Right atrium auricular region (tissue), 2 donors: ENCODE measurements at places on chromosomes 12 and 14. TPM values are rescaled to one million over a fixed set of nuclear protein-coding genes. Genes with fewer than 3 reads are reported as not detected.

DNA sequence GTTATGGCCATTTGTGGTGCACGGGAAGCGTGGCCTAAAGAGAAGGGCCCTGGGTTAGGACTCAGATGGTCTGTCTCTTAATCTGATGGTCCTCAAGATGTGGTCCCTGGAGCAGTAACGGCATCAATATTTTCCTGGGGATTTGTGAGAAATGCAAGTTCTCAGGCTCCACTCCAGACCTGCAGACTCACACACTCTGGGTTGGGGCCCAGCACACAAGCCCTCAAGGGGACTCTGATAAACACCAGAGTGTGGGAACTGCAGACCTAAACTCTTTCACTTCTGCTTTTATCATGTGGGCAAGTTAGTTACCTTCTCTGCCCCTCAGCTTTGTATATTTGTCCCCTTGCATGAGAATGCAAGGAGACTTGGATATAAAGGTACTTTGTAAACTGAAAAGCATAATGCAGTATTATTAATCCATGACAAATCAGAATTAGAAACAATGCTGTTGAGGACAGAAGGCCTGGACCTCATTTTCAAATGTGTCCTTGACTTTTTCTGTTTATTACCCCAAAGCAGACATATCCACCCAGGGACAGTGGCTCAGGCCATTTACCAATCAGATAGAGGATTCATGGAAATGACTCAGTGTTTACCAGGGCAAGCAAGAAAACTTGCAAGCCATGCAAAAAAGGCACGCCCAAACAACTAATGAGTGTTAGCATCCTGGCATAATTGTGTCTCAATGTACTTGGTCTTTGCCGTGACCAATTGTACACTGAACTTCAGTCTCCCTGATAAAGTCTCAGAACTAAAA is 157.0 kb downstream of the ASCL1 start:
- DNase-seq, result no peak

GRCh38 chr12:115191342-115191741 is 507.4 kb upstream of the TBX3 start:
- no peak for DNase-seq

- DNase-seq, result no peak
Measured at GRCh38 chr14:88322504-88323085, 474 bp downstream of the KCNK10 start.

DNA sequence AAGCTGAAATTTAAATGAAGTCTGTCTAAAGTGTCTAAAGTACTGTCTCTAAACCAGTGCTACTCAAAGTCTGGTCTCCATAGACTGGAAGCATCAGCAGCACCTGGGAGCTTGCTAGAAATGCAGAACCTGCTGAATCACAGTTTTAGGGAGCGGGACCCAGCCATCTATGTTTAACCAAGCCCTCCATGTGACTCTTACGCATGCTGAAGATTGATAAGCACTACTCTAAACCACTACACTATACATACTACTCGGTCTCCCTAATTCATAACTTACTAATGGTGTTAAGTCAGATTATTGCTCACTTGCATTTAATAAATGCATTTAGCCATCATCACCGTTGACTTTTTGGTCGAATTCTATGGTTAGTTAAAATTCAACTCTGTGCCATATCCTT is 88.8 kb downstream of the SLC25A21 start:
- DNase-seq, result no peak

DNA sequence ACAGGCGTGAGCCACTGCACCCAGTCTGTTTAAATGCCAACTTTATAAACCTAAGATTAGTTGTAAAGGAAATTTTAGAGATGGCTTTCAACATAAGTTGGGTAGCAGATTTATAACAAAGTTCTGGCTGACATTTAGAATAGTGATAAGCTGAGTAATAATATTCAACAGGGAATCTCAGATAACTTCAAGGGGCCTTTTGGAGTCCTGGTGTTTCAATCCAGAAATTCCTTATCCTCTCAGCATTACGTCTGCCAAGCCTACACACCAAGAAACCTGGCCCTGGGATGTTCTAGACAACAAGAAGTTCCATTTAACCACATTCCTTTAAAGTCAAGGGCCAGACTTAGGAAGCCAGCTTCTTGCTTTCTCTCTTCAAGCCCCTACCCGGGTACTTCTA is 59.5 kb upstream of the DYRK2 start:
- DNase-seq, result no peak

GRCh38 chr12:71558445-71558844 is 105.2 kb downstream of the ZFC3H1 start:
- no peak for DNase-seq

GRCh38 chr12:123513805-123514204 is 19.7 kb downstream of the RILPL1 start:
- peak; percentile 73 for DNase-seq

DNA sequence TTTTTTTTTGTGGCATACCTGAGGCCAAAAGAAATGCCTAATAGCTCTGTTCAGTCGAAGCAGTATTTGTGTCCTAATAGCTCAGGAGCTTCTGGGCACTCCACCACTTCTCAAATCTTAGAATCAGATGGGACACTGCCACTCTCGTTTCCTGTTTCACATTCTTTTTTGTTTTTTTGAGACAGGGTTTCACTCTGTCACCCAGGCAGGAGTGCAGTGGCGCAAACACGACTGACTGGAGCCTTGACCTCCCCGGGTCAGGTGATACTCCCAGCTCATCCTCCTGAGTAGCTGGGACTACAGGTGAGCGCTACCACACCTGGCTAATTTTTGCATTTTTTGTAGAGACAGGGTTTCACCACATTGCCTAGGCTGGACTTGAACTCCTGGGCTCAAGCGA is 52.7 kb downstream of the SPPL3 start:
- DNase-seq, result no peak

DNA sequence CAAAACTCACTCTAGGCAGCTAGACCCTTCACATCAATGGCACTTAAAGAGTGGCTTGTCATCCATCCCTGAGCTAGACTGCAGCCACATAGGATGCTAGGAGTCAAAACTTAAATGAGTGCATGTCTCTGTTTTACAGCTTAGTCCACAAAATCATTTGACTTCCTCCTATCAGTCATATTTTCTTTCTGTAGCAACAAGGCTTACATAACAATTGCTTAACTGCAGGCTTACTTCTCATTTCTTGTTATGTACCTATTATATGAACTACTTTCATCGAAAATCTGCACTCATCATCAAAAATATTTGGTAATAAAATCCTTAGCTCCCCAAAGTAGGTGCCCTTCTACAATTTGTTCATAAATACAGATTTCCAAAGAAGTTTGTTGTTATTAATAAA is 30.1 kb downstream of the CLEC1A start:
- DNase-seq, result no peak

GRCh38 chr12:65039301-65039700 is 81.8 kb downstream of the WIF1 start:
- DNase-seq, result no peak

- DNase-seq, result no peak
Measured at GRCh38 chr12:51482929-51483697, 58.5 kb downstream of the SLC4A8 start.

DNA sequence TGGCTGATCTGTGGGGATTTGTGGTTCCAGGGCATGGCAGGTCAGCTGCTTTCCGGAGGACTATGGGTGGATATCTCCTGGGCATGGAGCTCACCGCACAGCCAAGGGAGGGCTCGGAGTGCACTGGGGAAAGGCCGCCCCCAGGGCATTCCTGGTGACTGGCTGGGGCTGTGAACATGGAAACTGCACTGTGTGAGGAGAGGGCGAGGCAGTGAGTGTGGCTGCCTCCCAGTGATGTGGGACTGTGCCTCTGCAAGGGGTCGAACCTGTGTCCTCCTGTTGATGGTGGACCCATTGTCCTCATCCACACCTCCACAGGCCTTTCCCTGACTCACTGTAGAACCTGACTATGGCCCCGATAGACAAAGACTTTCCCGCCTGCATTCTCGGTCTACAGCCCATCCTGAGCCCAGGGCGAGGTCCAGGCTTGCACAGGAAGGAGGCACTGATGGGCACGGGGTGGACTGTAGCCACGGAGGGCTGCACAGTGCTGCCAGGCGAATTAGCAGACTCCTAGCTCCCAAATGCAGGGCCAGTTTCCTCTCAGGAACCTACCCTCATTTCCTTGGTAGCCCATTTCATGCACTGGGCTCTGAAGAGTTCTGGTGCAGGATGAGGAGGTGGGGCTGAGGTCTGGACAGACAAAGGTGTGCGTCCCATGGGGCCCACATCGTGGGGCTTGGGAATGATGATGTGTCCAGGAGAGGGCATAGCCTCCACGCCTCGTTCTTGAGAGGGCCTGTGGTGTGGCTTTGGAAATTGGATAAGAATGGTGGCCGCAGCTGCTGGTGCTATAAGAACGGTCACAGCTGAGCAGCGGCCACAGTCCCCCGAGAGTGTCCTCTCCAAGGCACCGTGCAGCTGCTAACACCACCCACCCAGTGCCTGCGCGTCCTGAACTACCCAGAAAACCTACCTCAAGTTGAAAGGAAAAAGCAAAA is 415.1 kb downstream of the TMEM121 start:
- peak; percentile 38 for DNase-seq

DNA sequence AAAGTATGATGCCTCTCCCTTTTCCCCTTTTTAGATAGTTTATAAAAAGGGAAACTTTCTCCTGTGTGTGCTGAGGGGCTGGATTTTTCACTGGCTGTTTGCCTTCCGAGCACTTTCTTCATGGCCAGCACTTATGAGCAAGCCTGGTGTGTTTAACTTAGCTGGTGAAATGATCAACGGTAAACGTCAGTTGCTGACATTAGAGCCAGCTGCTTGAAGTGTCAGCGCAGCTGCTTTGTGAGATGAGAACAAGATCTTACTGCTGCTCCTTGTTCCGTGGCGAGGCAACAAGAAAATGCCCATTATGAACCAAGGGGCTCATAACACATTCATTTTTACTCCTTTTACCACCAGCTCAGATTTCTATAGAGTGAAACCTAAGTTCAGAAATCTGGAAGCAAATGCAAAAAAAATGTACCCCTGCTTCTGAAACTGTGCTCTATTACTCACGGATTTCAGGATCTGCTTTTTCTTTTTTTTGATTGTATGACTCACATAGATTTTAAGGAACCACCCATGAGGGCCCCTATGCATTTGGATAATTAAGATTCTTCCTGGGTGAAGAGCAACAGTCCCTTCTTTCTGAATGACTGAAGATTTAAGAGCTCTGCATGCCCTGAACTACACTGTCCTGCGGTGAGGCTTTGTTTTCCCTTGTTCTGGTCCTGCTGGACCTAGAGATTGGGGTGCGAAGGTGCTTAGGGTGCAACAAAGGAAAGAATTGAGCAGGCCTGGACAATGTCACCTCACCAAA is 74.3 kb upstream of the CPM start:
- no peak for DNase-seq

GRCh38 chr14:78785265-78785664 is 615.1 kb downstream of the NRXN3 start:
- no peak for DNase-seq

DNA sequence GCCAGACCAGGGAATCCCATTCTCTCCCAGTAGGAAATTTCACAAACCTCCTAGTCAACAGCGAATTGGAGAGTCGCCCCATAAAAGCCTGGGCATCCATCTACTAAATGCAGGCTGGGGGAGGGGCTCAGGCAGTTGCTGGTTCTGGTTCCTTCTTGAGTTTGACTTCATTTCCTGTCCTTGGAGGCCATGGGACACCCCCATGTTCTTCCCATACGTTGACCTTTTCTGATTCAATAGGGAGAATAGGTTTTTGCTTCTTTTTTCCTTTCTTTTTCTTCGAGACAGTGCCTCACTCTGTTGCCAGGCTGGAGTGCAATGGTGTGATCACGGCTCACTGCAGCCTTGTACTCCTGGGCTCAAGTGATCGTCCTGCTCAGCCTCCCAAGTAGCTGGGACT is 44.1 kb upstream of the TMEM263 start:
- DNase-seq, result no peak

DNA sequence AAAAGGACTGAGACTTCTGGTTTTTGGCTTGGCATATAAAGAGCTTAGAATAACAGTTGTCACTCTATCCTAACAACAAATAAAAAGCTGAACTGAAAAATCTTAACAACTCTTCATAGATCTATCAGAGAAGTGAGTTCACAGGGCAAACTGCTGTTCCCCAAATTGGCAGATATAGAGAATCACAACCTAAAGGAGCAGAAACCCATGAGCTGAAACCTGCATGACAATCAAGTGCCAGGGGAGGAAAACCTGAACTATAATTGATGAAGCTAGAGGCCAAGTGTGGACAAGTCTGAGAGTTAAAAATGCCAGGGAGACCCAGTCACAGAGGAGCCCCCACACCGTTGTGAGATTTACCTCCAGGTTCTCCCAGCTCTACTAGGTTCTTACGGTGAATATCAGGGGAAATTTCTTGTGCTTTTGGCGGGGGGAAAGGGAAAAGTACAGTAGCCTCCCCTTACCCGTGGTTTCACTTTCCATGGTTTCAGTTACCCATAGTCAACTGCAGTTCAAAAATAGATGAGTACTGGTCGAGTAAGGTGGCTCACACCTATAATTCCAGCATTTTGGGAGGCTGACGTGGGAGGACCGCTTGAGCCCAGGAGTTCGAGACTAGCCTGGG is 53.9 kb downstream of the ATF7 start:
- no peak for DNase-seq

GRCh38 chr12:75260316-75260715 is 50.7 kb upstream of the KCNC2 start:
- no peak for DNase-seq

DNA sequence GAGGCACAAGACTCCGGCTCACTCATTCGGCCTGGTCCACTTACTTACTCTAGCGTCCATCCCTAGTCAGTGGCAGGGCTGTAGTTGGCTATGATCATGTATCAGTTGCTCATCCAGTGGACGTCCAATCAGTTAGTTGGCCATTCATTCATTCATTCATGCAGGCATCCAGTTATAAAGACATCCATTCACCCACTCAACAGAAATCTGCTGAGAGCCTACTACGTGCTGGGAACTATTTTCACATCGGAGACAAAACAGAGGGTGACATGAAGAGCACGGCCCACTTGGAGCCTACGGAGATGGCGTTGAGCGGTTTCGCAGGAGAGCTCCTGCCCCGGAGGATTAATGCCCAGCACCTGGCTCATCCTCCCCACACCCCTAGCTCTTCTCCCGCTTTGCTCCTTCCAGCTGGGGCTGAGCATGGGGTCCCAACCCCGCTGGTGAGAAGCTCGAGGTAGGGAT is 49.7 kb downstream of the SNAPC1 start:
- DNase-seq, result no peak

- no peak for DNase-seq
Measured at GRCh38 chr12:121974026-121974985, 47.4 kb upstream of the BCL7A start.

- DNase-seq, result no peak
Measured at GRCh38 chr14:75442642-75443041, 14.8 kb downstream of the JDP2 start.

- DNase-seq, result no peak
Measured at GRCh38 chr12:125093681-125094330, 28.6 kb downstream of the AACS start.

Gene SPX
- total RNA-seq, result 8.3 TPM

Gene CELA1
- not detected for total RNA-seq

Gene BTG1
- 61.6 TPM for total RNA-seq

Gene ZBTB39
- total RNA-seq, result 3.0 TPM

Gene ENDOU
- total RNA-seq, result 2.1 TPM

Gene SERPINA12
- not detected for total RNA-seq

Gene KRT78
- not detected for total RNA-seq

Gene ACSM4
- not detected for total RNA-seq

Gene RFC5
- total RNA-seq, result 5.8 TPM
